Keratinocyte (primary cell): ENCODE measurements at places on chromosomes 3 and 15. TPM values are rescaled to one million over a fixed set of nuclear protein-coding genes. Genes with fewer than 3 reads are reported as not detected.

The TMEM40 gene
- polyA plus RNA-seq: 240 to 475 TPM (median 311 TPM) in 3 replicates

The ANKDD1A gene
- polyA plus RNA-seq: 0.53 to 1.1 TPM (median 0.96 TPM) in 3 replicates

- no peak overlapping the region for H3K27ac ChIP-seq
- H3K36me3 ChIP-seq: no peaks in the 10 kb centered on the region
- no peak for DNase-seq
- H3K4me3 ChIP-seq: no peak overlapping the region
Measured at GRCh38 chr3:145767909-145768308, 393.1 kb downstream of the PLOD2 start.

DNA sequence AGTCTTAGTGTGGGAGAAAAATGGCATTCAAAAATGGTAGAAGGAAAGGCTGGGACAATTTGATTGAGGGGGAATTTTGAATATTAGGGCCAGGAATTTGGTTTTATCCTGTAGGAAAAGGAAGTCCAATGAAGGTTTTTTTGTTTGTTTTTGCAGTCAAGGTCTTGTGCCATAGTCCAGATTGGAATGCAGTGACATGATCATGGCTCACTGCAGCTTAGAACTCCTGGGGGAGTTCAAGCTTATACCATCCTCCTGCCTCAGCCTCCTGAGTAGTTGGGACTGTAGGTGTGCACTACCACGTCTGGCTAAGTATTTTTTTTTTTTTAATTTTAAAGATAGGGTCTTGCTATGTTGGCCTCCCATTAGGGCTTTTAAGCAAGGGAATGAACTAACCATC is 2.6 kb upstream of the SLC6A11 start:
- H3K36me3 ChIP-seq: no peaks in the 10 kb centered on the region
- peaks cover 9% of the 10 kb centered on the region for H3K4me1 ChIP-seq
- no peaks in the 10 kb centered on the region for H3K27me3 ChIP-seq
- no peak overlapping the region for H3K4me3 ChIP-seq
- no peak overlapping the region for H3K27ac ChIP-seq
- DNase-seq: no peak

DNA sequence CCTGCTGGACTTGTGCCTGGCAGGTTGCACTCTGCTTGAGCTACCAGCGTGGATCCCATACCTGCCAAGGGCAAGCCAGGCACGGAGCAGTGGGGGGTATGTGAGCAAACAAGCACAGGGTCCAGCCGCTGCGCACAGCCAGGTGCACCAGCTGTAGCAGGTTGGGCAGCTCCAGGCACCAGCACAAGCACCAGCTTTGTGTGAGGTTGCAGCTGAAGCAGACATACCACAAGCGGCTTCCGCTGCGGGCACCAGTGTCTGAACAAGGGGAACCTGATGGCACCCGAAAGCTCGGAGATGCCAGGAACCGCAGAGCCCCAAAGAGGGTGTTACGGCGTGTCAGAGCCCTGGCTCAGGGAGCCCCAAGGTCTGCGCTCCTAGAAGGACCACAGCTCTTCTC is 472.7 kb upstream of the ARL6 start:
- no peak for DNase-seq
- no peaks in the 10 kb centered on the region for H3K36me3 ChIP-seq
- no peak overlapping the region for H3K27ac ChIP-seq

The FBXW12 gene
- polyA plus RNA-seq: not detected in 3 replicates

DNA sequence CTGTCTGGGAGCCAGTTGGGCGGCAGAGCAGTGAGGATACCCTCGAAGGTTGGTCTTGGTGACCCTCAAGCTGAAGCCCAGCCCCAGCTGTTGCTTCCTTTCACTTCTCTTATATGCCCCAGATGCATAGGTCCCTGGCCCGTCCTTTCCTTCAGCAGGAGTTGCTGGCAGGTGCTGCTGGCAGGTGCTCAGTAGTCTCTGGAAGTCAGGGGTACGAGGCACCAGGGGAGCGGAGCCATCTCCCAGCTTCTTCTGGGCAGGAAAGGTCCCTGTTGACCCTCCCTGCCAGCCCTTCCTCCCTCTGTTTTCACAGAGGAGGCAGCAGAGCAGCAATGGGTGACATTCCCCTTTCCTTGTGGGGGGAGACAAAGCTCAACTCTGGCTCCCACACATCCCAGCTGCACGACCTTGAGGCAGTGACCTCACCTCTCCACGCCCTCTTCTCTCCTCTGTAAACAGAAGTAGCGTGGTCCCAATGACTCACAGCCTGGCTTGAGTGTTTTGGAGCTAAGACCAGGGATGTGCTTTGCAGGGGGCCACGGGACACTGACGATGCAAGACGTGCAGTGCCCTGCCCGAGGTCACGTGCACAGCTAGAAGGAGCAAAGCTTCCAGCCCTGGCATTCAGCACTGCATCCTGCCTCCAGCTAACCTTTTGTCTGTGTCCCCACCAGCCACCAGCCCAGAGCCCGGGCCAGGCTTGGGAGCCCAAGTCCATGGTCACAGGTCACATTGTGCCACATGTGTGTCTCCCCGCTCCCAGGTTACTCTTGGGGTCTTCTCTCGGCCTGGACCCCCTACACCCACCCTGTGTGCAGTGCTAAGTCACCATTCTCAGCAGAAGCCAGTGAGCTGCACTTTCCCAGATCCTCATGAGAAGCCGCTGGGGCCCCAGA is 49.7 kb downstream of the SLC6A6 start:
- peaks cover 4% of the 10 kb centered on the region for H3K36me3 ChIP-seq
- DNase-seq: peak; percentile 46
- H3K4me1 ChIP-seq: peaks cover 23% of the 10 kb centered on the region
- peak overlapping the region; percentile 75 for H3K27ac ChIP-seq
- no peaks in the 10 kb centered on the region for H3K27me3 ChIP-seq

GRCh38 chr3:101903451-101903871 is 54.1 kb downstream of the NFKBIZ start:
- no peak for DNase-seq
- peak overlapping the region; percentile 50 for H3K27ac ChIP-seq
- no peak overlapping the region for H3K4me3 ChIP-seq
- peaks cover 22% of the 10 kb centered on the region for H3K4me1 ChIP-seq
- no peaks in the 10 kb centered on the region for H3K36me3 ChIP-seq

GRCh38 chr15:78311292-78311691 is 11.9 kb upstream of the SKIC8 start:
- H3K27me3 ChIP-seq: no peaks in the 10 kb centered on the region
- H3K4me3 ChIP-seq: no peak overlapping the region
- no peak for DNase-seq
- H3K4me1 ChIP-seq: peaks cover 3% of the 10 kb centered on the region

DNA sequence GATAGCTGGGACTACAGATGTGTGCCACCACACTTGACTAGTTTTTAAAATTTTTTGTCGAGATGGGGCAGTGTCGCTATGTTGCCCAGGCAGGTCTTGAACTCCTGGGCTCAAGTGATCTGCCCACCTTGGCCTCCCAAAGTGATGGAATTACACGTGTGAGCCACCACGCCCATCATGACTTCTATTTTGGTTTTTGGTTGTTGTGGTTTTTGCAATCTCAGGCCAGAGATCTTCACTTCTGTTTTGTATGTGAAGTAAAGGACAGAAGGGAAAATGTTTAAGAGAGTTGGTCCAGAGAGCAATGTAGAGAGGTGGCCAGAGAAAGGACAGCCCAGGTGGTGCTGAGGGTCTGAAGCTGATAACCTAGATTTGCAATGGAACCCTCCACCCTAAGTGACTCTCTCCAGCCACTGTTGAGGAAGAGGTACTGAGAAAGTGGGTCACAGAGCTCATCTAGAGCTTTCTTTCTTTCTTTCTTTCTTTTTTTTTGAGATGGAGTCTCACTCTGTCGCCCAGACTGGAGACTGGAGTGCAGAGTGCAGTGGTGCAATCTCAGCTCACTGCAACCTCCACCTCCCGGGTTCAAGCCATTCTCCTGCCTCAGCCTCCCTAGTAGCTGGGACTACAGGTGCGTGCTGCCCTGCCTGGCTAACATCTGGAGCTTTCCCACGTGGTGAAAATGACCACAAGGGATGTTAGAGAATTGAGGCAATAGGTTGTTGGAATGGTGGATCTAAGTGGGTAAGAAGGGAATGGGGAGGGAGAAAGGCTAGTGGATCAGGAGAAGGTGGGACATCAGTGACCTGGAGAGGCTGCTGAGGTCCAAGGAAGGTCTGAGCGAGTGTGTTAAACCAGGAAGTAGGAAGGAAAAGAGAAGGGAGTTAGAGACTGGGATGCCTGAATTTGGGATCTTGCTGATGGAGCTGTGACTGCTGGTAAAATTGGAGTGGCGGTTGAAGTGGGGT is 22.4 kb upstream of the SEMA4B start:
- no peak overlapping the region for H3K4me3 ChIP-seq
- no peak overlapping the region for H3K27ac ChIP-seq
- no peaks in the 10 kb centered on the region for H3K36me3 ChIP-seq
- no peaks in the 10 kb centered on the region for H3K27me3 ChIP-seq
- H3K4me1 ChIP-seq: peaks cover 2% of the 10 kb centered on the region
- DNase-seq: no peak

The OR5K2 gene
- polyA plus RNA-seq: not detected in 3 replicates

The RTP1 gene
- polyA plus RNA-seq: not detected in 3 replicates

The NANOGP8 gene
- polyA plus RNA-seq: 0.12 TPM in 1 of 3 replicates, not detected in the others

DNA sequence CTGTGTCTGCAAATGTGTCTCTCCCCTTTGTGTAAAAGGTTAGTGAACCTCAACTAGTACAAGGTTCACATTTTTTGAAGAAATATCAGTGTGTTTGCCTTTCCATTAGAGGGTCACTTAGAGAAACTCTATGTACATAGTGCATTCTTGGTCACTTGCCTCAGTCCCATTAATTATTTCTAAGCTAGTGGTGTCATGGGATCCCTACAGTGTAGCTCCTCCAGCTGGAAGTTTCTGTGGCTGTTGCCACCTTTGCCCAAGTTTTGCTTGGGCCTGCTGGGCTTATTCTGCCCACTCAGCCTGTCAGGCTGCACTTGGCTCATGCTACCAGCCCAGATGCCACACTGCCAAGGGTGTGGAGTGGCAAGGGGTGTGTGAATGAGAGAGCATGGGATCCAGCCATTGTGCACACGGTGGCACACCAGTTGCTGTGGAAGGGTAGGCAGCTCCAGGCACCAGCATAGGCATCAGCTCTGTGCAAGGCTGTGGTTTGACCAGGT is 161.7 kb downstream of the ARPP21 start:
- H3K4me1 ChIP-seq: no peaks in the 10 kb centered on the region
- no peak overlapping the region for H3K27ac ChIP-seq
- no peak for DNase-seq
- no peaks in the 10 kb centered on the region for H3K36me3 ChIP-seq
- H3K4me3 ChIP-seq: no peak overlapping the region
